ENCODE measurements at places on chromosomes 5 and 9.

DNA sequence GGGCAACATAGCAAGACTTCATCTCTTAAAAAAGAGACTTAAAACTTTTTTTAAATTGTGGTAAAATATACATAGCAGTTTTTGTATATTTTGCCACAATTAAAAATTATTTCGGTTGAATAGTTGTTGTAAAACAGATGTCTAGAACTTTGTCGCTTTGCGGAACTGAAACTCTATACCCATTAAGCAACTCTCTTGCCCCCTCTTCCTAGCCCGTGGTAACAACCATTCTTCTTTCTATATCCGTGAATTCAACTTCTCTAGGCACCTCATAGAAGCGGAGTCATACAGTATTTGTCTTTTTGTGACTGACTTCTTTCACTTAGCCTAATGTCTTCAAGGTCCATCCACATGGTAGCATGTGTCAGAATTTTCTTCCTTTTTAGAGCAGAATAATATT lies 43.3 kb downstream of the SPARC start:
- no peak for DNase-seq

- DNase-seq, result no peak
These were observed 3.5 kb downstream of the RUFY1 start for GRCh38 chr5:179553875-179554274.

GRCh38 chr5:4207486-4207885 lies 611.9 kb downstream of the IRX1 start:
- no peak for DNase-seq

DNA sequence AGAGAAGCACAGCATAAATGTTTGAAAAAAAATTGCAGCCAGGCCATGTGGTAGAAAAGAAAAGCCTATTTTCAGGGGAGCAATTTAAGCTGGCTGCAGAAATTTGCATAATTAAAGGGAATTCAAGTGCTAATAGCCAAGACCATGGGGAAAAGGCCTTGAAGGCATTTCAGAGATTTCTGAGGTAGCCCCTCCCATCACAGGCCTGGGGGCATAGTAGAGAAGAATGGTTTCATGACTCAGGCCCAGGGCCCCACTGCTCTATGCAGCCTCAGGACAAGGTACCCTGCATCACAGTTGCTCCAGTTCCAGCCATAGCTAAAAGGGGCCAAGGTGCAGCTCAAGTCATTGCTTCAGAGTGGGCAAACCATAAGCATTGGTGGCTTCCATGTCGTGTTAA lies 1416.0 kb downstream of the EFNA5 start:
- DNase-seq, result no peak

DNA sequence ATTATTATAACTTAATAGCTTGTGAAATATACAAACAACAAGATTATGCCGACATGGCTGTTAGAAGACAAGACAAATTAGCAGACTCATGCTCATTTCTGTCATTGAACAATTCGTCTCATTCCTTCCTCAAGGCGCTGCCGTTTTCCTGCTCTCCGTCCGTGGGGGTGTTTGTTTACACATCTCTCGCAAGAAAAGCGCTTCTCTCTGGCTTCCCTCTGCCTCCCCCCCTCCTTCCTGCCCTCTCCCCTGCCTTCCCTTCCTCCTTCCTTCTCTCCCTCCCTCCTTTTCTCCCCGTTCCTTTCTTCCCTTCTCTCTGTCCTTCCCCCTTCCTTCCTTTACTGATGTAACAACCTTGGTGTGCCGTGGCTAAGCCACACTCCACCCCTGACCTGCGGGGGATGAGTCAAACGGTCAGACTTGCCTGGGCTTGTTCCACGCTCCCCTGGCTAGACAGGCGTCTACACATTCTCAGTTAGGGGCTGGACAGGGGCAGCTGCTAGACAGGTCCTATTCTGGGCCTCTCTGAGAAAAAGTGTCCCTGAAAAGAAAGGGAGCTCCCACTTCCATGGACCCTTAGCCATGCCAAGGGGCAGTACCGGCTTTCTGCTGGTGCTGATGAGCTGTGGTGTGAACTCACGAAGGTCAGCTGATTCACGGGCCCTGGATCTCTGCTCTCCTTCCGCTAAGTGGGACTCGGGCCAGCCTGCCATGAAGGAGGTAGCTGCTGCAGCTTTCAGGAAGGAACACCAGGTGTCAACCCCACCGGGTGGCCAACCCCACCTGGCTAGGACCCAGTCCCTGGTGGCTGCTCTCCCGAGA lies 32.0 kb upstream of the SPTLC1 start:
- peak; percentile 55 for DNase-seq

- DNase-seq, result no peak
These were observed 149.9 kb upstream of the ANKH start for GRCh38 chr5:15021266-15022046.

DNA sequence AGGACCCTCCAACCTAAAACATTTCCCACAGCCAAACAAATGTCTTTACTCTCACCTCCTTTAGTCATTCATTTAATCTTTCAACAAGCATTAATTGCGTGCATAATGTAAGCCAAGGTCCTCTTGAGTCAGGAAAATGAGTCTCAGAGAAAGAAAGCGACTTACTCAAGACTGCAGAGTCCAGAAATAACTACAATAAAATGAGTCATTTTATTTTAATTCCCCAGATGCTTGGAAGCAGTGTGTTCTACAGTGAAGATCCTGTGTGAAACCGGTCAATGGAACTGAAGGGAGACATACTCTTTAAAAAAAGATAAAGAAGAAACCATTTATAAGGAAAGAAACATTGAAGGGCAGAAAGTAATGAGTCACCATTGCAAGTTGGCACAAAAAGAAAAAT lies 513.7 kb downstream of the CDK5RAP2 start:
- DNase-seq, result no peak

GRCh38 chr9:135776893-135777622 lies 75.1 kb downstream of the KCNT1 start:
- no peak for DNase-seq

GRCh38 chr5:14829396-14829795 lies 42.2 kb downstream of the ANKH start:
- no peak for DNase-seq

GRCh38 chr9:18849890-18850677 lies 182.9 kb downstream of the SAXO1 start:
- DNase-seq, result no peak

DNA sequence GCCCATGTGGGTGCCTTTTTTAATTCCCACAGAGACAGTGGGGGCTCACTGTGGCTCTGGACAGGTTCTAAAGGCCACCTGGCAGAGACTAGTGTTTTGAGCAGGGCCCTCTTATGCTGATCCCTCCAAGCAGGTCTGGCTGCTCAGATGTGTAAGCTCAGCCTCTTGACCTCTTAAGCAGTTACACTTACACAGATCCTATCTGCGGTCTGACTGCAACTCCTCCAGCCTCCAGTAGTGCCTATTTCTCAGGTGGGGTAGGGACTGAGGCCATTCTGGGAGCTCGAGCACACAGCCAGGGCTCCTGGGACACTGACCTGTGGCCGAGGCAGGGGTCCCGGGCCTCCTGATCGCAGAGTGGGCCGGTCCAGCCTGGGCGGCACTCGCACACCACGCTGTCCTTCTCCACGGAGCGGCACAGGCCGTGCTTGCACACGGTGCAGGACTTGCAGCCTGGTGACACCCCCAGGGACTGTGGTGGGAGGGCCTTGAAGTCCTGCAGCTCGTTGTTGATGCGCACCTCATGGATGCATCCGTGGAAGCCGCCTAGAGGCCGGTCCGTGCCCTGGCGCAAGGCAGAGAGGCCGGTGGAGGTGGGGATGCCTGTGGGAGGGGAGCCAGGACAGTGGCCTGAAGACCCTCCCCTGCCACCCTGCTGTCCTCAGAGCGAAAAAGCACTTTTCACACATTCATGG lies 91.9 kb upstream of the PANK3 start:
- no peak for DNase-seq

GRCh38 chr5:18397371-18397770 lies 763.1 kb downstream of the TAF11L14 start:
- no peak for DNase-seq

DNA sequence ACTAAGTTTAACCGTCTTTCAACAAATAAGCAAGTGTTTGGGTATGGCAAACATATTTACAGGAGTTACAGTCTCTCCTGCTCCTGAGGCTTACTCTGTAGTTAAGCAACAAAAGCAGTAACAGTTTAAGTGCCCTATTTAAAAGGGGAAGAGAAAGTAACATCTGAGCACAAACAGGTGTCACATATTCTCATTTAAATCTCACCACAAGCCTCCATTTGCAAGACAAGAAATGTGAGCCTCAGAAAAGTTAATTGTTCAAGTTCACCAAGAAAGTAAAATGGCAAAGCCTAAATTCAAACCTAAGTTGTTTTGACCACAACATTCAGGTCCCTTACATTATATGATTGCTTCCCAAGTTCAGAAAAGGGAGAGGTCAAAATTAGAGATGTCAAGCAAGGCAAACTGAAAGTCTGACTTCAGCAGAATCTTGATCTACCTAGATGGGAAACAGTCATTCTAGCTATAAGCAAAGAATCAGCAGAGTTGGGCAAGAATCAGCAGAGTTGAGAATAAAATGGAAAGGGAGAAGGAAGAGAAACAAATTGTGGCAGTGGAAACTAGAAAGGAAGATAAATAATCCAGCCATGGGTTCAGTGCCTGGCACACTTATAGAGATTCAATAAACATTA lies 93.4 kb downstream of the STRBP start:
- DNase-seq, result no peak

DNA sequence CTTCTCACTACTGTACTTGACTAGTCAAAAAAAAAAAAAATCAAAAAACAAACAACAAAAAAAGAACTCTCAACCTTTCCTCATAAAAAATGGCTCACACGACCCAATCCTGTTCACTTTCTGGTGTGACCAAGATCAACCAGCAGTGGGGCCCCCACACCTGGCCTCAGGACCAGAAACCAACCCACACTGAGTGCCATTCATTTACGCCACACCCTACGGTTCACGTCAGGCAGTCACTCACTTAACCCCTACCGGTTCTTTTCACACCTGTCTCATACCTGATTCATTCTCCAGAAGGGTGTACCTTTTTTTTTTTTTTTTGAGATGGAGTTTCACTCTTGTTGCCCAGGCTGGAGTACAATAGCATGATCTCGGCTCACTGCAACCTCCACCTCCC lies 5.7 kb downstream of the SUSD1 start:
- DNase-seq, result no peak

- DNase-seq, result no peak
These were observed 383.6 kb downstream of the GADD45G start for GRCh38 chr9:89988458-89988857.

- DNase-seq, result no peak
These were observed 44.7 kb downstream of the PRRT1B start for GRCh38 chr9:131589993-131590392.

- DNase-seq, result no peak
These were observed 8.4 kb downstream of the UBTD2 start for GRCh38 chr5:172274951-172275753.

DNA sequence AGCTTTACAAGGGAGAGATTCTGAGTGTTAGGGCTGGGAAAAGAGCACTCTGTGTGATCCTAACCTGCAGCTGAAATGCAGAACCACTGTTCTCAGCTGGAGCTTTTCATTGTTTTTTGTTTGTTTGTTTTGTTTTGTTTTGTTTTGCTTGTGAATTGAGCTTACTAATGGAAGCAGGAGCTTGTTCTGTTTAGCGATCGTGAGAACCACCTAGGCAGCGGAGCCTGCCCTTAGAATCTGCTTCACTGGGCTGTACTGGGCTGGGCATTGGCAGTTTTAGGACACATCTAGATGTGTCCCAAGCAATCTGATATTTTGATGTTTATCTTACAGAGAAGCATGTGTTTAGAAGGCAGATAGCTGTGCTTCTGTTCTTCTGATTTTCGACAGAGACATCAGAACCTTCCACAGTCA lies 14.3 kb downstream of the SYK start:
- DNase-seq, result no peak

DNA sequence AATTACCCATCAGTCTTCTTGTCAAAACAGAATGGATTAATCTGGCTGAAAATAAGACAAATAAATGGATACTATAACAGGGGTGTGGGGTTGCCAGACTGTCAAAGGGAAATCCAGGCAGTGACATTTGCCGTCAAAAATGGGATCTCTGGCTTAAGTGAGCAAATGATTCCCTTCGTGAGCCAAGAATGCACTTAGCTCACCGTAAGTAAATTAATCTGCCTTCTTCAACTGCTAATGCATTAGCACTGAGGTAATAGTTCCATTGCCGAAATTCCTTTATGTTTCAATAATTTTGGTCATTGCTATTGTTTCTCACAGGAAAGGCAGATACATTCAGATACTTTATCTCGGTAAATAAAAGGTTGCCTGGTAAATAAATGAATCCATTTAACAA lies 377.8 kb downstream of the KIAA0825 start:
- no peak for DNase-seq

GRCh38 chr9:19283072-19283710 lies 52.7 kb downstream of the DENND4C start:
- no peak for DNase-seq

- no peak for DNase-seq
These were observed 14.9 kb upstream of the GFRA3 start for GRCh38 chr5:138289296-138289695.

- no peak for DNase-seq
These were observed 473.5 kb downstream of the MAT2B start for GRCh38 chr5:163978897-163979296.

- no peak for DNase-seq
These were observed 1217.9 kb upstream of the ACO1 start for GRCh38 chr9:31166516-31166915.

DNA sequence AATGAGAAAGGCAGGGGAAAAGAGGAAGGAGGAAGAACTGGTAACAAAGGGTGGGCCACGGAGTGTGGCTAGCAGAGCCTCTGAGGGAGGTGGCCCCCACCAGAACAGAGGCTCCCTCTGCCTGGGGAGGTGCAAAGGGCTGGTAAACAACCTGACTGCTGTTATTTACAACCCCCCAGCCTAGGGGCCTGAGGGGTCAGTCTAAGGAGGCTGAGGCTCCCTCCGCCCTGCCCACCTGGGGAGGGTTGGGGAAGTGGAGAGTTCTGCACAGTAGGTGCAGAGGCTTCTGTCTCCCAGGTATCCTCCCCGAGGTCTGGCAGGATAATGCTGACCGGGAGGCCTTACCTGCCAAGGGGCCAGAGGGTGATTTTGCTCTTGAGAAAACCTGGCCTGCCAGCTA lies 35.6 kb upstream of the SMU1 start:
- no peak for DNase-seq

GRCh38 chr5:155978850-155979249 lies 348.1 kb upstream of the SGCD start:
- no peak for DNase-seq
